Activated T-cell treated with anti-CD3 and anti-CD28 coated beads for 24 hours (primary cell): ENCODE measurements at places on chromosomes 13 and 19.

GRCh38 chr13:28955264-28955966 lies 135.3 kb downstream of the MTUS2 start:
- DNase-seq: no peak

GRCh38 chr13:38366954-38367645 lies 17.4 kb downstream of the UFM1 start:
- no peak for DNase-seq

DNA sequence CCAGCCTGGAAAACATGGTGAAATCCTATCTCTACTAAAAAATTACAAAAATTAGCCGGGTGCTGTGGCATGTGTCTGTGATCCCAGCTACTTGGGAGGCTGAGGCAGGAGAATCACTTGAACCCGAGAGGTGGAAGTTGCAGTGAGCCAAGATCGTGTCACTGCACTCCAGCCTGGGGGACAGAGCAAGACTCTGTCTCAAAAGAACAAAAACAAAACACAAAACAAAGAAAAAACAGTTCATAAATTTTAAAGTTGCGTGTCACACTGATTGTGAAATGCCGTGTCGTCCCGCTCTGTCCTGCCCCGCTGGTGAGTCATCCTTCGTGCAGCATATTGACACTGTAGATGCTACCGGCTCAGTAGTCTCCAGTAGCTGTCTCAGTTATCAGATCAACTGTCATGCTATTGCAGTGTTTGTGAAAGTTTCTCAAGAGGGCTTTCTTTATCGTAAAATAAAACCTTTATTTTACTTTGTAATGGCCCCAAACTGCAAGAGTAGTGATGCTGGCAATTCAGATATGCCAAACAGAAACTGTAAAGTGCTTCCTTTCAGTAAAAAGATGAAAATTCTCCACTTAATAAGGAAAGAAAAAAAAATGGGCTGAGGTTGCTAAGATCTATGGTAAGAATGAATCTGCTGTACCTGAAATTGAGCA lies 36.4 kb upstream of the IGFL1 start:
- no peak for DNase-seq

- DNase-seq: no peak
Measured at GRCh38 chr13:49206641-49207040, 13.5 kb upstream of the MLNR start.

DNA sequence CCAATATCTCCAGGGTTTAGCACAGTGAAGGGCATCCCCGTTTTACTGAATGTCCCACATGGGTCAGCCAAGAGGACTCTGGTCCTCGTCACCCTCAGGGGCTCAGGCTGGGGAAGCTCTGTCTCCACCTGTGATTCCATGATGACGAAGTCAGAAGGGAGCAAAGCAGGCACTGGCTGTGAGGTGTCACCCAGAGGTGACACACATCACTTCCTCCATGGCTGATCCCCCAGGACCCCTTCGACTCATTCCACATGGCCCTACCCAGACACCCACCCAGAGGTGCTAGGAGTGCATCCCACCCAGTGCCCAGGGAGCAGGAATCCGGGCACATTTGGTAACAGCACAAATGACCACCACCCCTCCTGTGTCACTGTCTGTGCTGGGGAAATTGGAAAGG lies 145.2 kb upstream of the VSTM2B start:
- DNase-seq: no peak

DNA sequence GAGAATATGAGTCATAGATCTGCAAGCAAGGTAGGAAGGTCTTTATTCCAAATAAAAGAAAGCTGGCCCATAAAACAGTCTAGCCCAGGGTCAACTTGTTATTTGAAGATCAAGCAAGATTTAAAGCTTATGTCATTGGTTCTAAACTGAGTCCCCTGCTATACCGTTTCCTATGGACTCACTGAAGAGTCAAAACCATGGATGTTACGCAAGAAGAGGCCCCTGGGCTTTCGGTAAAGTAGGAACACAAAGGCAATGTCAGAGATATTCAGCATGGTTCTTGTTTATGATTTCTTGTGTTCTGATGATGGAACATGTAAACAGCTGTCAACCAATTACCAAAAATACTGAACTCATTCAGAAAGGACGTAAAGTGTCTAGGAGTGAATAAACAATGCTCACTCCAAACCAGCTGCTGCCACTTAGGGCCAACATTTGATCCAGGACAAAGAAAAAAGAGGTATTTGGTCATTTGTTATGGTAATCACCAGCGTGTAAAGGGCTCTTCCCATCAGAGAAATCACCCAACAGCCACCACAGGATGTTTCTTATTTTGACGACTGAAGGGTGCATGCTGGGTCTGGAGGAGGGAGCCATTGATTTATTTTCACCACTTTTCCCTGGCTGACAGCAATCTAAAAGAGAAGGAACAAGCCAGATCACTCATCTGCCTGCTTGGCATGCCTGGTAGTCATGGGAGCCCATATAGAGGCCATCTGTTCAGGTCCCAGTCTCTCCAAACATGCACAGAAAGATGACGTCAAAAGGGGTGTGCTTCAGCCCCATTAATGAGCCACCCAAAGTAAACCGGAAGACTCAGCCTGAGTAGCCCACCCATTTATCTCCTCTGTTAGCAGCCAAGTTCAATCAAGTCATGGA lies 68.3 kb downstream of the FGF14 start:
- DNase-seq: no peak

DNA sequence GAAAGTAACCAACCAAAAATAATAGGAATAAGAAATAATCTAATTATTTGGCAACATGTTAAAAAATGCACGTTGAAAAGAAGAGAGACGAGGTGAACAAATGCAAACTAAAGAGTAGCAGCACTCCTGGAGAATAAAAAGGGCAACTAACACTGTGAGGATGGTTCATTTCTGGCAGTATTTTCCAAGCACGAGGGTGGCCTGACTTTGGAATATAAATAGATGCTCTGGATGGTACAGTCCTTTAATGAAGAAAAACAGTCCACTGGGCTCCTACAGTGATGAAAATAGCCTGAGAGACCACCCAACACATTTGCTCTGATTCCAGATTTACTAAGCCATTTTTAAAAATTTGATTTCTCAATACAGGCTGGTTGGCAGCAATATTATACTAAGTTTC lies 17.7 kb upstream of the KLF12 start:
- DNase-seq: no peak

DNA sequence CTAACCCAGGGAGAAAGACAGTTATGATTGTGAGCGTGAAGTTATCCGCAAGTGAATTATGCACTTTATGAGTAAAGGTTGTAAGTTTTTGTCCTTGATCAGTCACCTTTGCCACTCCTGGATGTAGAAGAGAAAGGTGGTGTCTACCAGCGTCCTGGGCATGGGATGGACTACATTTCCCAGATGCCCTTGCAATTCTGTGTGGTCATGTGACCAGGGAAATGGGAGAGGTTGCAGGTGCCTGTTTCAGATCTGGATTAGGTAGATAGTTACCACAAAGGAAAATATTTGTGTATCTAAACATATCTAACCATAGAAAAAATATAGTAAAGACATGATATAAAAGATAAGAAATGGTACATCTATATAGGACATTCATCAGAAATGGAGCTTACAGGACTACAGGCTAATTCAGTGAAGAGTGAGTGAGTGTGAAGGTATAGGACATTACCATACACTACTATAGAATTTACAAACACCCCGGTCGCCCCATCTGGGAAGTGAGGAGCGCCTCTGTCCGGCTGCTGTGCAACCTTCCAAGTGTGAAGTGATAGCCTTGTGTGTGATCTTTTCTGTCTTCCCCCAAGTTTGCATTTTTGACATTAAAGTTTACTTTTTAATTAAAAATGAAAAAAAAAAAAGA lies 51.6 kb upstream of the CACNA1A start:
- no peak for DNase-seq

DNA sequence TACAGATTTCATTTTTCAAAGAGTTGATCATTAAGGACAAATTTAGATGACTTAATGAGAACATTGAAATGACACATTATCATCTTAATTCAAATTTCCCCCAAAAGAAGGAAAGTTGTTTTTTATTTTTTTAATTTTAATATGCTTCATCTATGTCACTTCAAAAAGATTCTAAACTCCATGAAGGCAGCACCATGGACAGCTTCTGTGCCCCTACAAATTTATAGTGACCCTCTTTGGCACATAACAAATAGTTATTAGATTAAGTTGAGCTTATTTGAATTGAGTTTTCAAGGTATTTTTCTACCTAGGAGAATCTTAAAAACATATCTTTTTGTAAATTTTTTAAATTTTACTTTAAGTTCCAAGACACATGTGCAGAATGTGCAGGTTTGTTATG lies 198.6 kb downstream of the DCT start:
- DNase-seq: no peak

- no peak for DNase-seq
Measured at GRCh38 chr13:93227878-93228642, 1.5 kb downstream of the GPC6 start.

- peak; percentile 37 for DNase-seq
Measured at GRCh38 chr19:2426611-2427428, 566 bp downstream of the TIMM13 start.

DNA sequence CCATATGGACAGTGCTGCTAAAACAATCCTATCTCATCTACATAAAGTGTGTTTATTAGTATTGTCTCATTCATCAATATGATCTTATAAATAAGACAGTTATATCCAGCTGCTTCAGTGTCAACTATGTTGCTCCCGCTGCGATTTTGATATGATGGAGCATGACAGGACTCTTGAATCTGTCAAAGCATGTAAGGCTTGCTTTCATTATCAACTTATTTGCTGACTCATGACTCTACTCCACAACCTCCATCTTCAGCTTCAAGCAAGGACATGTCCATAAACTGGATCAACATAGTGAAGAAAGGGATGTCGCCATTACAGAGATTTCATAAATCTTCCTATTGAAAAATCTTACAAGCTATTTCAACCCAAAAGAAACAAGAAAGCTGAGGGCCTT lies 2812.6 kb downstream of the PCDH9 start:
- DNase-seq: no peak

GRCh38 chr19:19551853-19552192 lies 13.8 kb downstream of the CILP2 start:
- DNase-seq: no peak

GRCh38 chr19:8629184-8629583 lies 1.2 kb upstream of the NFILZ start:
- no peak for DNase-seq

DNA sequence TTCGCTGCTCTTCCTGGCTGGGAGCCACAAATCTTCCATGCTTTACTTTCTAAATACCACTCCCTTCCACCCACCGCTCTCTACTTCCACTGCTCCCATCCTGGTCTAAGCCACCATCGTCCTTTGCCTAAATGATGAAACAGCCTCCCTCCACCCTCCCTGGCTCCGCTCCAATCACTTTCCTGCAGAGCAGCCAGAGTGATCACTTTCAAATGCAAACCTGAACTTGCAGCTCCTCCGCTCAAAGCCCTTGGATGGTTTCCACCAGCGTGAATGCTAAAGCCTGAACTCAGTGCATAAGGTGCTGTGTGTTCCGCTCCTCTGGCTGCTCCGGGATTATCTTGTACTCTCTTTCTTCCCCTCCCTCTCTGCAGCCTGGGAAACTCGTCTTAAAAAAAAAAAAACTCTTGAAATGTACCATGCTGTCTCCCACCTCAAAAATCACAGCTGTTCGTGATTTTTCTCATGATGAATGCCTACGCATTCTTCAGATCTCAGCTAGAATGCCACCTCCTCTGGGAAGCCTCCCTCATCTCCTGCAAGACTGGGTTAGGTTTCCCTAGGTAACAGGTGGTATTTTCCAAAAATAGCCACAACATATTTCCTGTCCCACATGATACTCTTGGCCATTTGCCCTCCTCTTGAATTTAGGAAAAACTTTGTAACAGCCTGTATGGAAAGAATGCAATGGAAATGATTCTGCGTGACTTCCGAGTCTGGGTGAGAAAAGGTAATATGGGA lies 3.7 kb upstream of the SIN3B start:
- no peak for DNase-seq

- DNase-seq: no peak
Measured at GRCh38 chr13:23851106-23851505, 38.1 kb downstream of the MIPEP start.

DNA sequence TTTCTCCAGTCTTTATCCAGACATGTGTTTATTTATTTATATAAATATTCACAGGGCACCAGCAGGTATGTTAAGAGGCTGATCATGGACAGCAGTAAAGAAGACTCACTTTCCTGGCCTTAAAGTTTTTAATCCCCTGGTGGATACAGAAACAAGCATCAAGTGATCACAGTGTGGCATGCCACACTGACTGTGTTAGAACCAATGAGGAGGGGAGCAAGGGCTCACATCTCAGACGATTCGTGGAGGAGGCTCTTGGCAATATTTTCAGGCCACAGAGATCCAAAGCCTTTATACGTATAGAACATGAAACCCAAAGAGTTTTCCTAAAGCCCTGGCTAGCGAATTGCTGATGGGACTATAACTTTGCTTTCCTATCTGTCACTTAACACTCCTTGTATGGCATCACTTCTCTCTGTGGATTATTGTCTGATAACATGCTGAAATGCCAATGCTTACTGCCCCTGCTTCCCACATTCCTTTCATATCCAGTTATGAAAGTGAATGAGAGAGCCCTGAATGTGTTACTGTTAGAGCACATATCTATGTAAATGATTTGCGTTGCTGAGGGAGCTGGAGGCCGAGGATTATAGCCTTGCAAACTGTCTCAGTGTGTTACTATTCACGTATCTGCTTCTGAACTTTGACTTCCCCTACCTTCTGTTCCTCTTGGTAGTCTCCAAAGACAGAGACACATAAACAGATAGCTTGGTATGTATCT lies 37.6 kb downstream of the POLR1D start:
- DNase-seq: no peak

DNA sequence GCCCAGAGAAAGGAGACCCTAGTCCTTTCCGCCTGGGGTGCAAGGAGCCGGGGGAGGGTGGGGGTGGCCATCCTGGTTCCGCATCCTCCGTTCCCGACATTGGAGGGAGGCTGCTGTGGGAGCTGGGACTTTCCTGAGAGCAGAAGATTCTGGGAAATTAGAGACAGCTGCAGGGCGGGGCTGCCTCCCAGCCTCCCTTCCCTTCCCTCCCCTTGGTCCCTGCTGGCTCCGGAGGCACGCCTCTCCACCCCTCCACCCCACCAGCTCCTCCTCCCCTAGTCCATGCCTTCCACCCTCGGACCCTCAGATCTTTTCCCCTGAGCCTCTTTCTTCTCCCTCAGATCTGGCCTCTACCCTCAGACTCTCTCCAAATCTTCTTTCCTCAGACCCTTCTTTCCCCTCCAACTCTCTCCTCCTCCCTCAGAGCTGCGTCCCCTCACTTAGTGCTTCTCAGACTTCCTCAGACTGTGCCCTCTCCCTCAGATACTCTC lies 3.1 kb upstream of the BCL3 start:
- DNase-seq: no peak

GRCh38 chr13:59112221-59112718 lies 1051.5 kb downstream of the DIAPH3 start:
- no peak for DNase-seq

- DNase-seq: no peak
Measured at GRCh38 chr13:28754698-28755545, 36.2 kb upstream of the SLC46A3 start.
